ENCODE measurements at places on chromosomes 1 and 21.

- DNase-seq: no peak
Measured at GRCh38 chr1:178086294-178086693, 7.6 kb upstream of the RASAL2 start.

GRCh38 chr1:5911871-5912271, 80.4 kb downstream of the NPHP4 start:
- no peak for DNase-seq

GRCh38 chr1:29169976-29170375, 11.7 kb downstream of the SRSF4 start:
- no peak for DNase-seq

- no peak for DNase-seq
Measured at GRCh38 chr1:223473601-223474344, 80.6 kb downstream of the CCDC185 start.

DNA sequence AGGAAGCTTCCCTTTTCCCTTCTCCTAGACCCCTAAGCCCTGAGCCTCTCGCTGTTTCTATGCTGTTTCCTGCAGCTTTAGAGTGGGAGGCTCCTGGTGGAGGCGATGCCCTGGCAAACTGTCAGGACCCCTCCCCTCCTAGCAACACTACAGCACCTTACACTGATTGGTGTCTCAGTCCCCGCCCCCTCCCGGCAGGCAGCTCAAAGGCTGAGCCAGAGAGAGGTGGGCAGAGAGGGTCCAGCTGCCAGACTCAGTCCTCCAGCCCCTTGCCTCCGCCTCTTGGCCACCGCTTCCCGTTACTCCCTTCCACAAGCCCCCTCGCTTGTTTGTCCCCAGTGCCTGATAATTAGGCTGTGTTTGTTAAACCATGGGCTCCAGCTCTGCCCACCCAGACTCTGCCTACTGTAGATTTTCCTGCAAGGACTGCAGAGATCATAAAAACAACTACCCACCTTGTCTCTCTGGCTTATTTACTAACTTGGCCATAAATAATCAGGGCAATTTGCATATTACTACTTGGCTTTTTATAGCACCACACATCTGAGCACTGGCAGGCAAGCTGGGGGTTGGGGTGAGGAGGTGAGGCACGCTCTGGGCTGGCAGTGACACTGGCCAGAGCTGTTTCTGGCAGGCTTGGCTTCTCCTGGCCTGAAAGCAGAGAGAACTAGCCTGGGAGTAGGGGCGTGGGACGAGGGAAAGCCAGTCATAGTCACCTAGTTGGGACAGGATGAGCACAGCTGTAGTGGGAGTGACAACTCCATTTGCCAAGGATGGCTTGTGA, 107.5 kb downstream of the CSMD2 start:
- no peak for DNase-seq

- no peak for DNase-seq
Measured at GRCh38 chr1:224592636-224593582, 23.2 kb upstream of the CNIH3 start.

DNA sequence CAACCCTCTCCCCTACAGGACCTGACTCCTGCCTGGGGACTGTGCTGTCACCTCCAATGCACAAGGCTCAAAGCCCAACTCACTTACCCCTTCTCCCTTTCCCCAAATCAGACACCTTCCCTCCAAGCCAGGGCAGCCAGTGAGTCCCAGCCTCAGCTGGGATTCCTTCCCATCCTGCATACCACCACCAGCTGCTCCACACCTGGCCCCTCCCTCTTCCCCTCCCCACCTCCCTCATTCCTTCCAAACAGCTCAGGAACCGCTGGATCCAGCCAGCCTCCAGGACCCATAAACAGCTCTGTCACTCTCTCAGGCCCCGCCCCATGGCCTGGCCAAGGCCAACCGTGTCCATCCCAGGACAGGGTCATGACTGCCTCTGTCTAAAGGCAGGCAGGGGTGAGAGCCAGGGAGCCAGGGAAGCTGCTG, 41.4 kb downstream of the ACOT7 start:
- DNase-seq: no peak

- no peak for DNase-seq
Measured at GRCh38 chr1:38029081-38029681, 16.6 kb downstream of the UTP11 start.

DNA sequence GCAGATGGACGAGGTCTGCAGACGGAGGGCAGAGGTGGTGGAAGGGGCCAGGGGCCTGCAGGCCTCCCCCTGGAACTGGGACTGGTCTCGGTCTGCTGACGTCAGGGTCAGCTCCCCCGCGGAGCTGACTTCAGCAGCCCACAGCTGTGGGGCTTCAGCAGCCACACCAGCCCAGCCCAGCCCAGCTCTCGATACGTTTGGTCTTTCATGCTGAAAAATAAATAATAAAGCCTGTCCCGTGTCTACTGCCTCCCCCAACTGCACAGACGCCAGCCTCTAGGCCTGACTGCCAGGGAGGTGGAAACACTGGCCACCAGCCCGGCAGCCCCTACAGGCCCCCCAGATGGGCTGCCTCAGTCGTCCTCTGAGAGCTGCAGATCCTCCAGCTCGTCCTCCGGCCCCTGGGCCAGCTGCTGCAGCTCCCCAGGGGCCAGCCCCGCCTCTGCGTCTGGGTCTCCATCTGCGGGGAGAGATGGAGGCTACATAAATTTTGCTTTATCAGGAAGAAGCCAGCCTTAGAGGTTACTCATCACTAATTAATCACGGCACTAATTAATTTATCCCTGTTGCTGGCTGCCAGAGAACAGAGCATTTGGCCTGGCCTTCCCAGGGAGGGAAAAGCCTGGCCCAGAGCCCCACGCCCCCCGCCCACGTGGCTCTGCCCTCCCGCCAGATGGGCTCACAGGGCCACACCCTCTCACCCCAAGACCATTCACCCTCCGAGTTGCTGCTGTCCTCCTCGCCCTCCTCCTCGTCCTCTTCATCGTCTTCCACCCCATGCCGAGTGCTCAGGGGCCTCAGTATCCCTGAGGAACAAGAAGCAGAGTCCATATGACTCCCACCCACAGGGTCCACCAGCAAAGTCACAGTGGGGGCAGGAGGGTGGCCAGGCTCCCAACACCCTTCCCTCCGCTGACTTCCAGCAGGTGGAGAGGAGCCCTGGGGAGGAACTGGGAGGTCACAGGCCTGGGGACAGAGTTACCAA, 14.4 kb downstream of the NOC2L start:
- DNase-seq: no peak

DNA sequence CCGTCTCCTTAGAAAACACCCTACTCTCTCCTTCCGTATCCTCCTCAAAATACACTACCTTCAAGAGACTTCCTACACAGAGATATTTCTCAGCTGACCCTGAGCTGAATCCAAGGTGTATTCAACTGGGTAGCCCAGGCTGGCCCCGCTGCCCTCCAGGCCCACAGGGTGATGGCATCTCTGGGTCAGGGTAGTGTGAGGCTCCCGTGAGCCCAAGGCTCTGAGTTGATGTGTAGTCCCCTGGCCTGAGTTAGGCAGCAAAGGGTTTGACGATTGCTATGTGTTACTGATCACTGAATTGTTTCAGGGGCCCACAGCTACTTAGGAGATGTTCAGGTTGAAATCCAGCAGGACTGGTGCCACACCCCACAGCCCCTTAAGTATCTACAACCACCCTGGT, 6.7 kb downstream of the INAVA start:
- DNase-seq: no peak

GRCh38 chr1:85611856-85612255, 31.3 kb downstream of the CCN1 start:
- DNase-seq: no peak

DNA sequence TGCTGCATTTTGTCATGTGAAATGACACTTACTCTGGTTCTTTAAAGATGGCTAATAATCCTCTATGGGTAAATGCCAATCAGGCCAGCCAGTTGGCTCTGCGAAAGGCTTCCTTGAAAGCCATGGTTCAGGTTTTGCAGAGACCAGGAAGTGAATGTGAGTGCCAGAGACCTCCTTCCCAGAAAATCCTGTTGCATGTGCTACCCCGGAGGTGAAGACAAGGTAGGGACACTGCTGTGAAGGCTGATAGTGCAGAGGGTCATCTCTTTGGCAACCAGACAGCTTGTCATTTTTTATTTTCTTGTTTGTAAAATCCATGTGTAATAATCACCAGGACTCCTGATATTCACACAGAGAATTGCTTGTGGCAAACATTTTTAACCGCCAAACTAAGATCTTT, 18.7 kb downstream of the LRRC8D start:
- DNase-seq: no peak

DNA sequence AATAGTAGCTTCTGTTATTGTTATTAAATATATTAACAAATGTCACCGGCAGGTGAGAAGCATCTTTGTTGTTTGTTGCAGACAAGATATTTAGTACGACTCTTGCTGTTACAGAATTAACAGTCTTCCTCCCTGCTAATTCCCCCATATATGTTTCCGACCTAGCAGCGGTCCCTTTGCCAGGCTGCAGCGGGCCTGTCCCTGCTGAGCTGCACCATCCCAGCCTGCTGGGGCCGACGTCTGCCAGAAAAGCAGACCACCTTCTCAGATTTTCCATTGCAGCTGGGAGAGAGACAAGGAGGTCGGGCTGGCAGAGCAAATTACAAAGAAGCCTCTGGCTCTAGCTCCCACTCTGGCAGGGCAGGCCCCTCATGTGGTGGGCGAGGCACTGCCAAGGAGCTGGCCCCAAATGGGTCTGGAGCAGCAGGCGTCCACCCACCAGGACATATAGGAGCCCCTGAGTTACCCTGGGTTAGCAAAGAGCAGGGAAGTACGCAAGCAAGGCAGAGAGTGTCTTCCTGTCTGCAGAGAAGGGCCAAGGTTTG, 142.7 kb downstream of the FOXD2 start:
- DNase-seq: no peak
